GM19239 (cell line): ENCODE measurements at places on chromosomes 12 and 14.

GRCh38 chr14:65345266-65345665 lies 67.3 kb upstream of the FUT8 start:
- no peak for DNase-seq

- no peak for DNase-seq
These were observed 1.8 kb downstream of the ARID2 start for GRCh38 chr12:45731190-45731775.

- DNase-seq, result no peak
These were observed 11.2 kb upstream of the LBHD2 start for GRCh38 chr14:103072595-103073366.

GRCh38 chr12:120237360-120238171 lies 28.0 kb downstream of the PXN start:
- no peak for DNase-seq

DNA sequence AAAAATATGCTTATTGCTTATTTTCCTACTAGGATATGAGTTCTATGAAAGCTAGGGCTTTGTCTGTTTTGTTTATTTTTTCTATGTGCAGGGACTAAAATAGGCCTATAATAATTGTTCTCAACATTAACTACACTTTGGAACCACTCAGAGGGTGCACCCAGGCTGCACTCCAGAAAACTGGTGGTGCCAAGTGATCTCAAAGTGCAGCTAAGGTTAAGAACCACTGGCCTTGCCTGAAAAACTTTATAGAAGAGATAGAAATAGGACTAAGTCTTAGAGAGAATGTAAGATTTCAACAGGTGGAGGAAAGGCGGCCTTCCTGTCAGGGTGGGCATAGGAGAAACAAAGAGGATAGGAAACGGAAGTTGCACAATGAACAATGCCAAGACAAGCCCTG lies 37.7 kb upstream of the NR1H4 start:
- DNase-seq, result no peak

GRCh38 chr14:74949859-74950573 lies 5.4 kb downstream of the PGF start:
- DNase-seq, result no peak

GRCh38 chr12:88889326-88890110 lies 309.2 kb upstream of the KITLG start:
- no peak for DNase-seq
